ENCODE measurements at places on chromosomes 16 and 17.

- no peak for DNase-seq
These were observed 40.6 kb downstream of the CPNE2 start for GRCh38 chr16:57133031-57133430.

DNA sequence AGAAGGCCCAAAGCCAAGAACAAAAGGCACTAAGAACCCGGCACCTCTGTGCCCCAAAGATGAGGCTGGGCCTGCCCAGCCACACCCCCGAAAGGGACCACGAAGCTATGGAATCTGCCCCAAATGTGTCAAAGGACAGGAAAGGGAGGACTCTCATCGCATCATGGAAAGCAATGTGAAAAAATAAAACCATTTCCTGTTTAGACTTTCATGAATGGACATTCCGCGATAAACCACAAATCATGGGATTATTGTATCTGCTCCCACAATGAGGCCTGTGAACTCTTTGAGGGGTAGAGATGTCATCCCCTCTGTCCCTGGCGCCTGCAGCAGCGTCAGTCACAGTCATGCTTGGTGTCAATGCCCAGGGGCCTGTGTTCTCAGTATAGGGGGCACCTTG is 135.0 kb downstream of the COPRS start:
- DNase-seq: no peak

DNA sequence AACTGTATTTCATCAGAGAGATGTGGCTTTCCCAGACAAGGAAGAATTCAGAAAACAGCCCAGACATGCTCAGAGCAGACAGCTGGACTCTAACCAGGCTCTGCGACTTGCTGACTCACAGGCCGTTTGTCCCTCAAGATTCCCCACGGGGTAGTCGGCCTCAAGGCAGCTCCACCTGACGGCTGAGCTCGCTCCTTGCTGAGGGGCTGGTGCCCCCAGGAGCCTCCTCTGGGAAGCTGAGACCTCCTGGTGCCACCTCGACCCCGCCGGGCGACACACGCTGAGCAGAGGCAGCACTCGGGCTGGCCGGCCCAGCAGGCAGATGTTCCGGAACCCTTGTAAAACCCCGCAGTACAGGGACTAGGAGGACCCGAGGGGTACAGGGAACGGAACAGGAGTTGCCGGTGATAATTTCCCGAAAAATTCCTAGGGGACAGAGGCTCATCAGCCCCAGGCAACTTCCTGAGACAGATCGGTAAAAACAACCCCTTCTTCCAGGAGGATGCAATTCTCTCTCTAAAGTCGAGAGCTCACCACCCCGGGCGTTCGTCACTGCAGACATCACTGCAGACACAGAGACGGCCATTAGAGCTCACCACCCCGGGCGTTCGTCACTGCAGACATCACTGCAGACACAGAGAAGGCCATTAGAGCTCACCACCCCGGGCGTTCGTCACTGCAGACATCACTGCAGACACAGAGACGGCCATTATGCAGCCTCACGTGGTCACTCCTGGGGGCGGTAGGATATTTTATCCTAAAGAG is 19.9 kb downstream of the RPH3AL start:
- DNase-seq: no peak

DNA sequence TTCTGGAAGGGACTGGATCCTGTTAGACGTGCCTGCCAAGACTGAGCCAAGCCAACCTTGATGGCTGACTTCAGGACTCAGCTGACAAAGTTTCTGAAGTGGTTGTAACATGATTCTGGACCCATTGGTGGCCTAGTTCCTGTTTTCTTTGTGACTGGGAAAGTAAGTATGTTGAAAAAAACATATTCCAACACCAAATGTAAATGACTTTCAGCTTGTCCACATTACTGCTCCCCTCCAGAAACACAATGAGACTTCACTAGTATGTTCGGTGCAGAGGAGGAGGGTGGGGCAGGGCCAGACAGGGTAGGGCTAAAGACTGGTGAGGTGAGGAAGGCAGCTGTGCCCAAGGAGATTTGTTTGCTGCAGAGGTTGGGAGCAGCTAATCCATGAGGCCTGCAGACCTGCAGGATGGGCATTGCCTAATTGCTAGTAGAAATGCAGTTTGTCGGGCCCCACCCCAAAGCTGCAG is 26.4 kb downstream of the NMT1 start:
- no peak for DNase-seq

- DNase-seq: no peak
These were observed 284.1 kb downstream of the SOX9 start for GRCh38 chr17:72404872-72405271.

- no peak for DNase-seq
These were observed 7.4 kb upstream of the SLC13A2 start for GRCh38 chr17:28466001-28466400.

DNA sequence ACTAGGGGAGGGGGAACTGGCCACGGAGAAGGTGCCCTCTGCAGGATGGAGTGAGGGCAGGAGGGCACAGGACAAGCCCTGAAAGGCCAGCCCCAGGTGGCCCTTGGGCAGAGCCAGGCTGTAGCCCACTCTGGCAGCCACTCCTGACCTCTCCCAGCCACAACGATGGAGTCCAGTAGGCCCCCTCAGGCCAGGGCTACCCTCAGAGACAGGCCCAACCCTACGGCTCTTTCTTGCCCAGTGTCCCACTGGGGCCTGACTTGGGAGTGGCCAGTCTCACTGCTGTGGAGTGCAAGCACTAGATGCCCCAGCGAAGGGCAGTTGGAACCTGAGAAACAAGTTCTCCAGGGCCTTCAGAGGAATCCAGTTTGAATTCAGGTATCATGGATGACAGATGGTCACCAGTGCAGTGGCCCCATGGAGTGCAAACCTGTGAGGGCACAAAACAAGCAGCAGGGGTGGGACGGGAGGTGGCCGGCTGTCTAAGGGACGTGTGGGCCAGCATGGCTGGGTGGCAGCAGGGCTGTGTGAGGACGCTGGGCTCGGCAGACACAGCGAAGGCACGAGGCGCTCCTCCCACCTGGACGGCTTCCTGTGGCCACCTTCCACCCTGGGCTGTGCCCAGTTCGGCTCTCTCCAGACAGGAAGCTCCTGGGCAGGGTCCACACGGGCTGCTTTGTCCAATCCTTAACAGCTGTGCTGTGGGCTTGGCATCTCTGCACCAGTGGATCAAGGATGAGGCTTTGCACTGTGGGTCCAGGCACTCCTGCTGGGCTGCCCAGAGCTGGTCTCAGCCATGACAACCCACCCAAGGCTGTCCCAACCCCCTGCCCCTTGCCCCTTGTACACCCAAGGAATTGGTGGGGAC is 72.1 kb downstream of the AMFR start:
- no peak for DNase-seq

DNA sequence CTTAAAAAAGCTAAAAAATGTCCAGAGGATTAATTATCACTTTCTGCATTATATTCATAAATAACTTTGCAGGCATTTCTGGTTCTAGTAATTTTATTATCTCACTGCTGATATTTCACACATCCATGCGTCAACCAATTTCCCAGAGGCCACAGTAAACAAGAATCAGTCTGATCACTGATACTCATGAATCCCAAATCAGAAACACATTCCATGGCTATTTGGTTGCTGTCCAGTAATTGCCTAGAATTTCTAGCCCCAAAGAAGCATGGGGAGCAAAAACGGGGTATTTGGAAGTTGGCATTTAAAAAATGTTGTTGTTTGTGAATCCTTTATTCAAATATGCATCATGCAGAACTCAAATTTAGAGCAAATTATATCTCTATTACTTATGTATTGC is 244.8 kb downstream of the CDH8 start:
- no peak for DNase-seq

DNA sequence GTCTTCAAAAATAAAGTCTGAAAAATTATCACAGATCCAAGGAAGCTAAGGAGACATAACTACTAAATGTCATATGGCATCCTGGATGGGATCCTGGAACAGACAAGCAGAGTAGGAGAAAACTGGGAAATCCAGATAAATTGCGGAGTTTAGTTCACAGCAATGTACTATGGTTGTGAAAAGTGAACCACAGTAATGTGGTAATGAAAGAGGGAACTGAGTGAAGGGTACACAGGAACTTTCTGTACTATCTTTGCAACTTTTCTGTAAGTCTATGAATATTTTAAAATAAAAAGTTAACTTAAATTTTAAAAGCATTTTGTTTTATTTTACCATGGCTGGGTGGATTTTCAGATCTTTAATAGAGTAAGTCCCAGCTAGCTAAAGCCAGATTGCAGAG is 16.3 kb downstream of the SLFN12L start:
- no peak for DNase-seq

DNA sequence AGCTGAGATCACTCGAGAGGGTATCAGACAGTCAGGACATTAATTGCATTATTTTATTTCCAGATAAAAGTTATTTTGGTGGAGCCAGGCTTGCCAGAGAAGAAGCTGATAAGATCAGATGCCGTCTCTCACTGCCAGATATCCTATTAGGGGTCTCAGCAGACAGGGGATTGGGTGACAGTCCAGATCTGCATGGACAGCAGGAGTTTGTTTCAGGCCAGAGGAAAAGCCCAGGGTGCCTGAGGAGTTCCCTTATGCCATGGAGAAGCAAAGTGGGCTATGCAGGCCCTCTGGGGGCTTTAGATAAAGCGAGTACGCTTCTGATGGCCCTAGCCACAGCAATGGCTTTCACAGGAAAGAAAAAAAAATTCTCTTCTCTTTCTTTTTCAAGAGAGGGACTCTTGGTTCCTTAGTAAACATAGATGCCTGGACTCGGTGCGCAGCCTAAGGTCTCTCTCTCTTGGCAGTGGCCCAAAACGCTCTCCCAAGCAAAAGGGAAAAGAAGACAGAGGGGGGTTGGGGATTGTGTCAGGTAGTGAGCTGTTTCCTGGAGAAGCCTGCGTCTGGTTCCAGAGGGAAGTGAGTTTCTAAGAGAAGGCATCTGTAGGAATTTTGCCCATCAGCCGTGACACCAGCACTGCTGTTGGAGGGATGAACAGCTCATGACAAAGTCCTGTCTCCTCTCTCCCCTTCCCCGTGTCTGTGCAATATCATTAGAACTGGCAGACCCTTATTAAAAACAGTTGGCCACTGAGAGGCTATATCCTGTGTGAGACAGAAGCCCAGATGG is 166.3 kb upstream of the FOXF1 start:
- no peak for DNase-seq

GRCh38 chr16:70647441-70648359 is 1.3 kb downstream of the IL34 start:
- peak; percentile 6 for DNase-seq
